Tibial nerve (tissue), 4 donors: ENCODE measurements at places on chromosomes 12 and 14. TPM values are rescaled to one million over a fixed set of nuclear protein-coding genes. Genes with fewer than 3 reads are reported as not detected.

The IL26 gene
- not detected for total RNA-seq

The OR6C2 gene
- not detected for total RNA-seq

The ABCC9 gene
- total RNA-seq = 12.5 TPM

The CELA1 gene
- not detected for total RNA-seq

The NYNRIN gene
- 24.7 TPM for total RNA-seq

The ETFBKMT gene
- total RNA-seq = 7.9 TPM

The DPPA3 gene
- not detected for total RNA-seq

The YY1 gene
- total RNA-seq = 57.7 TPM

The APOF gene
- total RNA-seq = not detected

The FAIM2 gene
- total RNA-seq = 27.0 TPM

The CHFR gene
- 36.4 TPM for total RNA-seq

The REP15 gene
- total RNA-seq = not detected

The ZDHHC22 gene
- total RNA-seq = not detected

DNA sequence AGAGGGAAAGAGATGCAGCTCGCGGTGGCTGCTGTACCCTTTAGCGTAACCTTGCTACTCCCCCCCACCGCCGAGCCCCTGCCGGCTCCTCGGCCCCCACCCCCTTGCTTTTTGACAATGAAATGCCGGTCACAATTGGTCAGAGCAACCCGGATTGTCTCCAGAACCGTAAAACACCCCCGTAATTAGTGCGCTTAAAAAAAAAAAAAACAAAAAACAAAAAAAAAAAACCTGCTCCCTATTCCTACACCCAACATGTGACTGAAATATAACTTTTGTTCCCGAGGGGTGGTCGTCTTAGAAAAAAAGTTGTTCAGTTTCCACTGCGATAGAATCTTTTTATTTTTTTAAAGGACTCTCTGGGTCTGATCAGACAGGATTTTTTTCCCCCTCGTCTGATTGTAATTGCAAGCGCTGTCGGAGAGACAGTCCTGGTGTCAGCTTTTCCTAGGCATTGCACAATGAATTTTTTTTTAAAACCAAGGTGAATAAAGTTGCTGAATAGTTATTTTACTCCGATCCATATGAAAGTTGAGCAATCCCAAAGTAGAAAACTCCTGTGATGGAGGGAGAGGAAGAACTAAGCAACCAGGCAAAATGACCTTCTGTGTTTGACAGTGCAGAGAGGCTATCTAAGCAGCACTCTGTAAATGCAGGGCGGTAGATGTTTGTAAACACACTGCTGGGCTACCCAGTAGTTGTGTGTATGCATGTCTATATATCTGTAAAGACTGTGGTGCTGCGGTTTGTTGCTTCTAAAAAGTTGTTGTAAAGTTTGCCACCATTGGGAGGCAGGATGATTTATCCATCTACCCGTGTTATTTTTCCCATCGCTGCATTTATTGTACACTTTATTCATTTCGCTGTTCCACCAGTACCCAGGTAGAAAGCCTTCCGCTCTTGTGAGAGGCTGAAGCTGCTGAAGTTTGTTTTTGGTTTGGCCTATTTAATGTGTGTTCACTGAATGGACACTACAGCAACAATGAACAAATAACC lies 1.1 kb downstream of the ETV6 start:
- DNase-seq = no peak

DNA sequence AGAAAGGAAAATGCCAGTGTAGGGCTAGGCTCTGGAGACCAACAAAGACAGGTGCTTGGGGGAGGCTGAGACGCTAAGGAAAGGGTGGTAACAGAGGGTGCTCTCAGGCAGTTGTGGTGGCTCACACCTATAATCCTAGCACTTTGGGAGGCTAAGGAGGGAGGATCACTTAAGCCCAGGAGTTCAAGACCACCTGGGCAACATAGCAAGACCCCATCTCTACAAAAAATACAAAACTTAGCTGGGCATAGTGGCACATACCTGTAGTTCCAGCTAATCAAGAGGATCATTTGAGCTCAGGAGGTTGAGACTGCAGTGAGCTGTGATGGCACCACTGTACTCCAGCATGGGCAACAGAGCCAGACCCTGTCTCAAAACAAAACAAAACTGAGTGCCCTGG lies 12.4 kb downstream of the REM2 start:
- DNase-seq = no peak

DNA sequence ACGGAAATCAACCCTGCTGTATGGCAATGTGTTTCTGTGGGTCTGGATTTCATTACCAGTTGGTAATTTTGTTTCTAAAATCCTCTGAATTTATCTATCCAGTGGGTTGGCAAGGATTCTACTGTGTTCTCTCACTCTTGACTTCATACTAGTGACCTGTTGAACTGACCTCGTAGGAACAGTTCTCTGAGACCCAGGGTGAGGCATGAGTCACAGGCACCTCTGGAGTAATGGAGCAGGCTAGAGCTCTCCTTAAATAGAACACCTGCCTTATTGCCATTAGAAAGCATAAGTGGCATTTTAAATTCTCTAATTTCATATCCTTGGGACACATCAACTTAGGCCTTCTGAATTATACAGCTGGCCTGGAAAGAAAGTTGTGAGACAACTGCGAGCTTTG lies 258.3 kb upstream of the NAV3 start:
- DNase-seq = no peak

DNA sequence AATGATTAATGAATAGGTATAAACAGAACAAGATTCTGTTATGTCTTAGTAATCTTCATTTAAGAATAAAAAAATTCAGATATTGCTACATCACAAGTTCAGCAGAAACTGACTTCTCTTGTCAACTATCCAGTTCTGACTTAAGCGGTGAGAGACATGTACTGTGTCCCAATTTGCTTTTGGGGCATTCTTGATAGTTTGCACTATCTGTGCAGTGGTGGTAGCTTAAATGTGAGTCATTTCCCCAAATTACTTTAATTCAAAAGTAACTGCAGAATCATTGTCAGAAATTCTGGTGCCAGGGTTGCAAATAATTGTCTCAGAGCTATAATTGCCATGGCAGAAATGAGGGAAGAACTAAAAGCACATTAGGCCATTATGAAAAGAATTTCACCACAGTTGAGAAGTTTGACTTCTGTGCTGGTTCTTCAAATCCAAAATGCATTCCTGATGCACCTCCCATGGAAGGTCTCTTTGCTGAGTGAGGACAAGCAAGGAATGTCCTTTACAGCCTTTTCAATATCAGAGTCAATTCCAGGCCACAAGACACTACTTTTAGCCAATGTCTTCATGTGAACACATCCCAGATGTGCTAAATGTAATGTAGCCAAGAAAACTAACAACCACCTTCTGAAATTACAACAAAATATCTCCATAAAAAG lies 304.7 kb downstream of the SSPN start:
- DNase-seq = no peak

DNA sequence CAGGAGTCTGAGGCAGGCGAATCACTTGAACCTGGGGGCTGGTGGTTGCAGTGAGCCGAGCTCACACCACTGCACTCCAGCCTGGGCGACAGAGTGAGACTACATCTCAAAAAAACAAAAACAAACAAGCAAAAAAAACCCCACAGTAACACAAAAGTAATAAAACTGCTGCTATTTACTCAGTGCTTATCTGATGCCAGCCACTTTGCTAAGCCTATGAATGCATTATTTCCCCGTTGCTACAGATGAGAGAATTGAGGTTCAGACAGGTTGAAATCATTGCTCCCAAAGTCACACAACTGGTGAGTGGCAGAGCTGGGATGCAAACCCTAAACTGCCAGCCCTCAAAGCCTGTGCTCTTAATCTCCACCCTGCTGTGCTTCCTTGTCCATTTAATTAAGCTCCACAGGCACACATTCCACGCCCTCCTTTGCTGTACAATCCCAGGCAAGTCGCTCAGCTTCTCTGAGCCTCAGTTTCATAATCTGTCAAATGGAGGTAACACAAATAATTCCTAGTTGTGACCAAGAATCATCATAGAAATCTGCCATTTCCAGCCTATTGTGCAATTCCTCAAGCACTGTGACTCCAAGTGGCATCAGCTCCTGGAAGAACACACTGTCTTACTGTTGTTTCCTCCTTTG lies 5.7 kb upstream of the OAS3 start:
- no peak for DNase-seq

DNA sequence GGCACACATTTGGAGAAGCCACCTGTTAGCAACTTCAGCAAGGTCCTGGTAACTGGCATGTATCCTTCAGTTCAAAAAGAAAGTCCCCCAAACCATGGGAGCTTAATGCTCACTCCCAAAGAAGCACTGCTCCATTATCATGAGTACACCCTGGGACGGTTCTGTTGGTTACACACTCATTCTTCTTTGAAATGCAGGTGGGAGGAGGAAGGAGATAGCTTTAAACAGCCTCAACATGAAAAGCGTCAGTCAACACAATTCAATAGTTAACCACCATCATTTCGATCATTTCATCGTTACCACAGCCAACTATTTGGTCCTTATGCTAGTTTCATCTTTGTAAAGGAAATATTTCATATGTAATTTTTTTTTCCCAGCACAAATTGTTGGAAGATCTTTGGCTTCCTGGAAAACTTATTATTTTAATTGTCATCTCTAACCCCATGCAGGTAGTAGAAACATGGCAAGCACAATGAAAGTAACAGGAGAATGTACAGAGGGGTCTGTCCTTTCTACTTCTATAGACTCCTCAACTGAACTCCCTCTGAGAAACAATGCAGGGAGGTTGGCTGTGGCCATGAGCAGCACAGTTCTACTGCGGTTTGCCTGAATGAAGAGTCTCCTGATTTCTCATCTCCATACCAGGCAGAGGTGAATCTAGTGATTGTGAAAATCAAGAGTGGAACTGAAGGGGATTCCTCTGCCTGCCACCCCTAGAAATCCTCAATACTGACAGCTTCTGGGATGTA lies 196.4 kb upstream of the FOXN3 start:
- no peak for DNase-seq

DNA sequence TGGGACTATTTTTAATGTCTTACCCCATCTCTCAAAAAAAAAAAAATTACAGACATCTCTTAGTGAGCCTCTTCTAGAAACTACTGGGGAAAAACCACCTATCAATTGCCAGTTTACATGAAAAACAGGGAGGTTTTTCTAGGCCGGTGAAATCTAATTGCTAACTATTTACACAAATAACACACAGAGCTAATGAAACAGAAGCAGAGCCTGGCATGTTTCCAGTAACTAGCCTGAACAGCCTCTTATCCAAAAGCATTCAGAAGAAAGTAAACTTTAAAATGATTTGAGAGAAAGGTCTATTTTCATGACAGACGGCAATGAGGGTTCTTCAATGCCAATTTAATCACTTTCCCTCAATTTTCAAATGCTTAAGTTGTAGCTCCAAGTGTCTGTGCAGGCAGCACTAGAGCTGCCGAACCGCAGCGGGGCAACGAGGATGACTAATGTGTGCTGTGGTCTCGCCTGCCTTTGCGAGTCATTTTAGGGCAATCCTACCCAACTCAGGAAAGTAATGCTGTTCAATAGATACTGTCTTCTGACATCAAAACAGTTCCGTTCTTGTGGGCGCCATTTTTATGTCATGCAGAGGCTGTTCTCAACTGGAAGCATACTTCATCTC lies 84.6 kb downstream of the SETD3 start:
- no peak for DNase-seq

- DNase-seq = no peak
Observed at GRCh38 chr14:40098468-40098867, 666.2 kb upstream of the FBXO33 start.

DNA sequence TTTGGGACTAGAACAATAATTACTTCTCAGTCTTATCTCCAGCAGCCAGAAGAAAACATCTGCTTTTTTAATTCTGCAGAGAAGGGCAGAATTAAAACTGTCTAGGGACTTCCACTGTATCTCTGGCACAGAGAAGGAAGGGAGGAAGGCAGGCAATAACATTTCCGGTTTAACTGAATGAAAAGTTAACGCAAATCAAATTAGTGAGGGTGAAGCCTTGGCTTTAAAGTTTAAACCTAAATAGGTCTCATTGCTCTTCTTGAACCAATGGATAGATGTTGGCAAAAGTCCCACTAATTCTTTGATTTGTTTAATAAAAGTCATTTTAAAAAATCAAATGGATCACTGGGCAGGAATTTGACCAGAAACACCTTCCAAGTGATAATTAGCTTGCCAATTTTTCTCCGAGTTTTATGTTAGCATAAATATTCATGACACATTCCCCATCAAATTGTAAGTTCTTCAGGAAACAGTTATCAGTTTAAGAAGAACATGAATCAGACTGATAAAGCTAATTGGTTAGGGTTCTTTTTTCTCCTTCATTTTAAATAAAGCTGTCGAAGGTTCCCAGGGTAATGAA lies 181.9 kb downstream of the SLC15A5 start:
- DNase-seq = no peak

- DNase-seq = no peak
Observed at GRCh38 chr14:26427097-26427496, 170.7 kb downstream of the NOVA1 start.

GRCh38 chr12:109553906-109554500 lies 19.3 kb downstream of the MMAB start:
- DNase-seq = no peak

GRCh38 chr12:19613051-19613535 lies 173.8 kb downstream of the AEBP2 start:
- no peak for DNase-seq
